ENCODE measurements at places on chromosomes 4 and X. TPM values are rescaled to one million over a fixed set of nuclear protein-coding genes. Genes with fewer than 3 reads are reported as not detected.

Gene WFS1
- total RNA-seq: 63.8 TPM

DNA sequence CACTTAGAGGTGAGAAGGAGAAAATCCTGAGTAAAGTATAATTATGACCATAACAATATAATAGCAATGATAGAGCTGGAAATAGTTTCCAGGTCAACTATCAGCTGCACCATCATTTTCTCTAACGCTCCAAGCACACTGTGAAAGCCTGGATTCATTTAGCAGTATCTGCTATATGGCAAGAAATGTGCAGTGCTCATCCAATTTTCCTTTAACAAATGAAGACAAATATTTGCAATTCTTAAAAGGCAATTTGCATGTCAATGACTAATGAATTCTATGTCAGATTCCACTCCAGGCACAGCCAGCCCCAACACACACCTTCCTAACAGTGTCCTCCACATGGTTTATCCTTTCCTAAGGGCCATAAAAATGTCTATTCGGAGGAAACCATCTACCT is 12.7 kb downstream of the PRSS12 start:
- no peak for DNase-seq

Gene MAGED4
- total RNA-seq: 2.2 TPM

GRCh38 chr4:141636771-141637460 is 533 bp downstream of the IL15 start:
- DNase-seq: peak; percentile 65

Gene IRS4
- total RNA-seq: not detected

Gene TSPAN6
- 9.5 TPM for total RNA-seq

- DNase-seq: peak; percentile 67
These were observed 85.3 kb upstream of the NKX1-1 start for GRCh38 chr4:1491328-1492141.

DNA sequence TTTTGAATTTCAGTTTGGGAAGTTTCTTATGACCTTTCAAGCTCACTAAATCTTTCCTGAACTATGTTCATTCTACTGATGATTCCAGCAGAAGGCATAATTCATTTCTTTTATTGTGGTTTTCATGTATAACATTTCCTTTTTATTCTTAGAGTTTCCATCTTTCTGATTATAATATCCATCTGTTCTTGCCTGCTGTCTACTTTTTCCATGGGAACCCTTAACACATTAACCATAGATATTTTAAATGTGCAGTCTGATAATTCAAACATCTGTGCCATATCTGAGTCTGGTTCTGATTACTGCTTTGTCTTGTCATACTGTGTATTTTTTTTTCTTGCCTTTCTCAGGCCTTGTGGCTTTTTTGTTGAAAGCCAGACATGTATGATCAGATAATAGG is 234.7 kb downstream of the COX7B2 start:
- DNase-seq: no peak

DNA sequence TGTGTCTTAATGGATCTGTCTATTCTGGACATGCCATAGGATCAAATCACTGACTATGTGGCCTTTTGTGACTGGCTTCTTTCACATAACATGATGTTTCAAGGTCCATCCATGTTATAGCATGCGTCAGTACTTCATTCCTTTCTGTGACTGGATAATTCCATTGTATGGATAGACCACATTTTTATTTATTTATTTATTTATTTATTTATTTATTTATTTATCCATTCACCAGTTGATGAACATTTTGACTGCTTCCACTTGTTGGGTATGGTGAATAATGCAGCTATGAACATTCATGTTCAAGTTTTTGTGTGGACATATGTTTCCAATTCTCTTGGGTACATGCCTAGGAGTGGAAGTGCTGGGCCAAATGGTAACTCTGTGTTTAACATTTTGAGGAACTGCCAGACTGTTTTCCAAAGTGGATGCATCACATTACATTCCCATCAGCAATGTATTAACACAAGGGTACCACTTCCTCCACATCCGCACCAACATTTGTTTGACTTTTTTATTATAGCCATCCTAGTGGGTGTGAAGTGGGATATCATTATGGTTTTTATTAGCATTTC is 14.0 kb downstream of the RTL5 start:
- no peak for DNase-seq

DNA sequence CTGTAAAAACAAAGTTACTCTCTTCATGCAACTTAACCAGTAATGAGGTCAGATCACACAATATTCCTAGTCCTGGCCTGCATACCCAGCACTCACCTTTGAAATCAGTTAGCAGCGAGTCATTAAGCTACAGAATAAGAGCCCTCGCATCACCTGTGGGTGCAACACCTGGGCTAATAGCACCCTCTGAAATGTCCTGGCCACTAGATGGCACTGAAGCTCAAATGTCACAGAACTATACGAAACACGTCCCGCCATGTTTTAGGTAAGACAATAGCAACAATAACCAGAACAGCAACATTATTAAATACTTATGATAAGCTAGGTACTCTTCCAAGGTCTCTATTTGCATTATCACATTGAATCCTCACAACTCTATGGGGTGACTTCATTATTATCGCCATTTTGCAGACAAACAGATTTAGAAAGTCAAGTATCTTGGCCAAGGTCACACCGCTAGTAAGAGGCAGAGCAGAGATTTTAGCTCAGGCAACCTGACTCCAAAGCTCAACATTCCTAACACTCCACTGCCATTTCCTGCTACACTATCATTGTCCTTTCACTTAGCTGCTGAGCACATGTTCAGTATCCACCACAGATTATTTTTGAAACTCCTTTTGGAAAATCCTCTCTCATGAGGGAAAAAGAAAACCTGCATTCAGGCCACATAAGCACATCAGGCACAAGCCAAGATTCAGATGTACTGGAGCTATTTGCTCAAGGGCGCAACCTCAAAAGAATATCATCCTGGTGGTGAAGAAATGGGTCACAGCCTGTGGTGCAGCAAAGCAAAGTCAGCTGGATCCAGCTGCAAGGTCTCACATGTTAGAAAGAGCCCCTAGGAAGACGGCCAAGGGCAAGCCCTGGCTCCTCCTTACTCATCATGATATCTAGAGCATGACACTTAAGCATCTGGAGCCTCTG is 59.5 kb upstream of the KDR start:
- DNase-seq: no peak

- no peak for DNase-seq
These were observed 9.8 kb downstream of the NKX3-2 start for GRCh38 chr4:13534344-13535063.

Gene TMPRSS11D
- total RNA-seq: not detected

DNA sequence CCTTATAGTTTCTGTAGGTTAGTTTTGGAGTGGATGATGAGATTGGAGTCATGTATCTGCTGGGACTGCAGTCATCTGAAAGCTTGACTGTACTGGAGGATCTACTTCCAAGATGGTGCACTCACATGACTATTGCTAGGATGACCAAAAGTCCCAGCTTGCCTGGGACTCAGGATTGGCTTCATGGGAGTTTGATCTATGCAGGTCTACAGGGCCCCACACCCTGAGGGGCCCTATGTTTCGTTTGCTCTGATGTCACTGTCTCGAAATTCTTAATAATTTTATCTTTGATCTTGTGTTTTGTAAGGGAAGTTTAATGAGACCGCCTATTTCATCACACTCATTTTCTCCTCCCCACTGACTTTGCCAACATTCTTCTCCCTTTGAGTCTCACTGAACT is at the start of gene SMIM9:
Gene SMIM9 (minus strand): TSS at position 101 of the 400 bp plus-strand sequence. CDS start 3,806 bp downstream, outside the sequence.
- no peak for DNase-seq

- peak; percentile 85 for DNase-seq
These were observed 741 bp downstream of the SPATA18 start for GRCh38 chr4:52051615-52052474.

Gene SLC49A3
- total RNA-seq: 20.0 TPM

- DNase-seq: no peak
These were observed 31.2 kb downstream of the PJA1 start for GRCh38 chrX:69133921-69134542.

DNA sequence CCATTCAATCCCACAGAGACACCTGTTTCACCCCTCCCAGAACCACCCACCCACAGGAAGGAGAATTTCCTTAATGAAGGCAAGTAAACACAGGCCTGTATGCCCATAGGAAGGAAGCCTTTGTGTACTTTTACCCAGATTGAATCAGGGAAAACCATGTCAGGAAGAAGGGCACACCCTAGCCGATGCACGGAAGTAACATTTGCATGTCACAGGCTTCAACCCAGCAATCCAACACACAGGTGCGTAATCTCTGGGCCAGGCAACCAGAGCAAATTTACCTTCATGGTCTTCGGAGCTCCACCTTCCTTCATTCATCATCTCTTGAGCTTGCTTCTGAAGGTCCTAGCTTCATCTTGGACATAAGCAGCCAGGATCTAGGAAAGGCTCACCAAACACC is 206.3 kb downstream of the SHROOM3 start:
- no peak for DNase-seq

Gene NUP62CL
- 0.39 TPM for total RNA-seq

- no peak for DNase-seq
These were observed 26.0 kb downstream of the SMAD1 start for GRCh38 chr4:145507636-145508035.

- DNase-seq: no peak
These were observed 15.6 kb downstream of the CHRNA9 start for GRCh38 chr4:40350627-40351227.

Gene MAGEA11
- not detected for total RNA-seq

- peak; percentile 98 for DNase-seq
These were observed 531 bp downstream of the HCFC1 start for GRCh38 chrX:153971124-153971449.

Gene MAGEA2B
- total RNA-seq: not detected

DNA sequence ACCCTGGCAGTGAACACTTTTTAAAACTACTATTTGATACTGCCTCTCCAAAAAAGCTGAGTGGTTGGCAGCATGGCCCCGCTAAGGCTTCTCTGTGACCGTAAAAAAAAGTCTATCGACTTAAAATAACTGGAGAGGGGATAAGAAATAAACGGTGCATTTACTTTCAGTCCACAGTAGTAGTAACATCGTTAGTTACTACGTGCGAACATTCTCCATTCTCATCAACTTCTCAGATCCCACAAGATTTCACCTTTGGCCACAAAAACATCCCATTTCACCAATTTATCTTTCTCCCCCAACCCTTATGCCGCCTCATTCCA is 524 bp upstream of the EXOSC9 start:
- no peak for DNase-seq

DNA sequence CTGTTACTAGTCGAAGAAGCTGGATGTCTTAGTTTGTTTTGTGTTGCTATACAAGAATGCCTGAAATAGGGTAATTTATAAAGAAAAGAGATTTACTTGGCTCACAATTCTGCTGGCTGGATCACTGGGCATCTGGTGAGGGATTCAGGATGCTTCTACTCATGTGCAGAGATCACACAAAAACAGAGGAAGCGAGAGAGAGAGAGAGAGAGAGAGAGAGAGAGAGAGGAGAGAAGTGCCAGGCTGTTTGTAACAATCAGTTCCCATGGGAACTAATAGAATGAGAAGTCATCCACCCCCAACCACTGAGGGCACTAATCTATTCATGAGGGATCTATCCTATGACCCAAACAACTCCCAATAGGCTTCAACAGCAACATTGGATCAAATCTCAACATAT is 66.2 kb upstream of the FAM9A start:
- no peak for DNase-seq

DNA sequence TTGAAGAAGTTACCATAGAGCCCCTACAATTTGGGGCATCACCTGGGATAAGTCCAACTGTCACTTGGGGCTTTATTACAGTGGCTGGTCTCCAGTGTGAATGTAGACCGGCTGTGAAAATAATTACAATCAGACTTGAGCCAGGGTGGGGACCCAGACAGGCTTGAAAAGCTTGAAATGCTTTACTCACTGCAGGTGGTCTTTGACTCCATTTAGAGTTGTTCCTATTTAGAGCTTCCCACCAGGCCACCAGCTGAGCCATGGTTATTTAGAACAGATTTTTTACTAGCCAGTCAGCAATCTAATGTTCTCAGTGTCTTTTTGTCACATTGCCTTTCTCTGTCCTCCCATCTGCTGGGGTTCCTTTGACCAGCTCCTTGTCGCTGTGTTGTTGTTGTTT is 5.7 kb downstream of the ARHGAP10 start:
- DNase-seq: no peak

- DNase-seq: no peak
These were observed 72.6 kb downstream of the METTL14 start for GRCh38 chr4:118757761-118758251.

GRCh38 chr4:56048383-56048701 is 99.6 kb downstream of the CEP135 start:
- DNase-seq: no peak

Gene EXOC1L
- total RNA-seq: not detected

GRCh38 chr4:38993683-38994082 is 38.5 kb downstream of the TMEM156 start:
- no peak for DNase-seq

GRCh38 chr4:139568206-139568955 is 12.4 kb upstream of the SETD7 start:
- no peak for DNase-seq

- DNase-seq: no peak
These were observed 239.0 kb downstream of the PDGFC start for GRCh38 chr4:156732634-156733033.

DNA sequence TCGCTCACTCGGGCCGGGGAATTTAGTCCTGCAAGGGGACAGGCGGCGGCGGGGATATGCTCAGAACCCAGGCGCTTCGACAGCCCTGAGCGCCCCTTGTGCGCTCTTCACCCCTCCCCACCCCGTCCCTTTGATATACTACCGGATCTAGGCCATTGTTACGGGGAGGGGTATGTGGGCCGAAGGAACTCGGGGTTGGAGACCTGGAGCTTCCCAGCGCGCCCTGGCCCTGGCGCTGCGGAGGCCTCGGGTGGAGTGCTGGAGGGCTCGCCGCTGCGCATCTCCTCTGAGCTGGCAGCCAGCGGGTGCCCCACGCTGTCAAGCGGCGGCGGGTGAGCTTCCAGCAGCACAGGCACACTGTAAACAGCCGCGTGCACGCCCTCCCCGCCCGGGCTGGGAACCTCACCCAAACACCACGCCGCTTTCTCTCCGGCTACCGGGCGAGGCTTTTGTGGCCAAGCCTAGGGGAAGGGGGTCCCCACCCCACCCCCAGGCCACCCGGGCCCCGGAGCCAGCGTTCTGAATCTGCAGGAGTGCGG is 54.5 kb upstream of the BCOR start:
- peak; percentile 82 for DNase-seq

- no peak for DNase-seq
These were observed 69.8 kb downstream of the SHROOM3 start for GRCh38 chr4:76504613-76505465.

GRCh38 chrX:23372220-23372902 is 37.7 kb downstream of the PTCHD1 start:
- DNase-seq: no peak

Gene APELA
- total RNA-seq: not detected

GRCh38 chr4:125511715-125512114 is 197.0 kb downstream of the FAT4 start:
- DNase-seq: no peak

GRCh38 chr4:56902703-56903102 is 5.0 kb upstream of the REST start:
- DNase-seq: no peak

Gene CSAG3
- not detected for total RNA-seq
